ENCODE measurements at places on chromosomes 6 and 20.

GRCh38 chr6:135261872-135262725 is 81.0 kb downstream of the MYB start:
- DNase-seq: no peak

DNA sequence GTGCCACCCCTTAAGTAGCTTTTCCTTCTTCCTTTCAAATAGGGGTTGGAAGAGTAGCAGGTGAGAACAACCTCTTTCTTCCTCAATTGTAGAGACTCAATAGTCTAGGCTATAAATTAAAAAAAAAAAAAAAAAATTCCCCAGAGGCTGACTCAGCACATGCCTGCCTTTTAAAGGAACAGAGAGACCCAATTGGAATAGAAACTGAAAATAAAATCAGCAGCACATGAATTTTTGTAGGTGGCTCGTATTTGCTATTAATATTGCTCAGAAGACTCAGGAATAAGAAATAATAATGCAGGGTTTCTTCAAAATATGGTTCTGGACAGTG is 19.3 kb downstream of the TOP1 start:
- DNase-seq: no peak

- no peak for DNase-seq
Measured at GRCh38 chr20:54742193-54742592, 266.8 kb downstream of the DOK5 start.

GRCh38 chr6:87251725-87252124 is 70.7 kb upstream of the SMIM8 start:
- no peak for DNase-seq

- DNase-seq: no peak
Measured at GRCh38 chr6:169800668-169801395, 49.4 kb downstream of the ERMARD start.

DNA sequence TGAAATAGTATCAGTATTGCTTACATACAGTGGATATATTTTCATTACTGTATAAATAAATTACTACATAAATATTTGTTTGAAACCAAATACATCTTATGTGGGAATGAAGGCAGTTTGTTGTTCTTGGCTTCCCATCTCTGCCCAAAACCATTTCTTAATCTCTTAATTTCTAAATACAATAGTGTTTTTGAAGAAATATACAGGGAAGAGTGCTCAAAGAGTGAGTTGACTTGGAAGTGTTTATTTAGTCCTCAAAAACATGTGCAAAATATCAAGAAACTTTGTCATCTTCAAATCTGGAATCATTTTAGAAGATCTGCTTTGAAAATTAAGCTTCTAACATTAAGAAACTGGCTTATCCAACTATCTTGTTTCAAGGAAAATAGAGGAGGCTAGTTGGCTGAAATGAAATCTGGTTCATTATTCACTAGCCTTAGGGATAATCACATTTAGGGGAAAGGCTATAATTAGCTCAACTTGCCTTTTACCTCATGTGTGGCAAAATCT is 259.8 kb upstream of the FLRT3 start:
- no peak for DNase-seq

GRCh38 chr6:93418408-93419303 is 703 bp downstream of the EPHA7 start:
- no peak for DNase-seq

DNA sequence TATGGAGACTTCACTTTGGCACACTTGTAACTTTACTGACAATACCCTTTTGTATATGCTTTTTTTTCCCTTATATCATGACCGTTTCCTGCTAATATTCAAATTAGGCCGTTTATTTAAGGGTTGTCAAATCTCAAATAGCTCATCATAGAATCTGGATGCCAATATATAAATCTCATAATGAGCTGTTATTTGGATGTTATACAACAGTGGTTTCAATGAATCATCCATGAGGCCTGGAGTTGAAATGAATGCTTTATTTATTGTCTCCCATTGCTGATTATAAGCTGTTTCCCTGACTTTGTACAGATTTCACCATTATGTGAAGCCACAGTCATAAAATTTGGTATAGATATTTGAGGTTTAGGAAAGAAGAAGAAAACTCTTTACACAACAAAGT is 256.1 kb downstream of the PLCB1 start:
- no peak for DNase-seq

Data from CD4-positive, alpha-beta T cell treated with Interleukin-6 for 4 hours (primary cell).